ENCODE measurements at places on chromosomes 3 and 15.

GRCh38 chr3:127286571-127287140, 1.2 kb downstream of the PRR20G start:
- no peak for DNase-seq

GRCh38 chr15:70053001-70053715, 44.6 kb downstream of the TLE3 start:
- DNase-seq = no peak

DNA sequence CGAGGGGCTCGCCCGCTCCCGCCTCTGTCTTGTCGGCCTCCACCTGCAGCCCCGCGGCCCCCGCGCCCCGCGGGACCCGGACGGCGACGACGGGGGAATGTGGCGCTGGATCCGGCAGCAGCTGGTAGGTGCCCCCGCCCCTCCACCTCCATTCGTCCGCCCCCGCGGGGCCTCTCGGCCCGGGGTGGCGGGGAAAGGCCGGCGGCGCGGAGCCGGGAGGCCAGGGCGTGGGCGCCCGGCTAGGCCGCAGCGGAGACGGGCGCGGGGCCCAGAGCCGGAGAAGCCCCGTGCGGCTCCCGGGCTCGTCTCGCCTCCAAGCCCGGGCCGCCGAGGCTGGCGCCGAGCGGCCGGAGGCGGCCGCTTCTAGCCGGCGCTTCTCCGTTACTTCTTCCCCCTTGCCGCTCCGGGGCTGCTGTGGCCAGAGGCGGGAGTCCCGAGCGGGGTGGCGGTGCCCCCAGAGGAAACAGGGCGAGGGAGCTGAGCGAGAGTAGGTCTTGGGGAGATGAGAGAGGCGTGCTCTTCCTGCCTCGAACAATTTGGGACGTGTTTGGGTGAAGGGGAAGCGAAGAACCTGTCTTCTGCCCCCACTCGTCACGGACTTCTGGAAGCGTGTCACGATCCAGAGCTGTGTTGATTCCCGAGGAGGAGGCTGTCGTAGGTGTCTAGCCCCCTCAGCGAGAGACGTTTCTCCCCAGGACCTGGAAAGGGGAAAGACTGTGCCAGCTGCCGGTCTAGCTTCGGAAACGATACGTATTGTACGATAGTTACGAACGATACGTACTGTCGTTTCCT, 555 bp downstream of the ATP11B start:
- no peak for DNase-seq

DNA sequence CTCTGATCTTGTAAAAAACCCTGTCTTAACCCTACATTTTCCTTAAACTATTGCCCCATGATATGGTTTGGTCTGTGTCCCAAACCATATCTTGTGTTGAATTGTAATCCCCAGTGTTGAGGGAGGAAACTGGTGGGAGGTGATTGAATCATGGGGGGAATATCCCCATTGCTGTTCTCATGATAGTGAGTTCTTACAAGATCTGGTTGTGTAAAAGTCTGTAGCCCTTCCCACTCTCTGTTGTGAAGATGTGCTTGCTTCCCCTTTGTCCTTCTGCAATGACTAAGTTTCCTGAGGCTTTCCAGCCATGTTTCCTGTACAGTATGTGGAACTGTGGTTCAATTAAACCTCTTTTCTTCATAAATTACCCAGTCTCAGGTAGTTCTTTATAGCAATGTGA, 881.4 kb downstream of the DIPK2A start:
- no peak for DNase-seq

- no peak for DNase-seq
These were observed 9.8 kb downstream of the GMPS start for GRCh38 chr3:155880286-155880685.

DNA sequence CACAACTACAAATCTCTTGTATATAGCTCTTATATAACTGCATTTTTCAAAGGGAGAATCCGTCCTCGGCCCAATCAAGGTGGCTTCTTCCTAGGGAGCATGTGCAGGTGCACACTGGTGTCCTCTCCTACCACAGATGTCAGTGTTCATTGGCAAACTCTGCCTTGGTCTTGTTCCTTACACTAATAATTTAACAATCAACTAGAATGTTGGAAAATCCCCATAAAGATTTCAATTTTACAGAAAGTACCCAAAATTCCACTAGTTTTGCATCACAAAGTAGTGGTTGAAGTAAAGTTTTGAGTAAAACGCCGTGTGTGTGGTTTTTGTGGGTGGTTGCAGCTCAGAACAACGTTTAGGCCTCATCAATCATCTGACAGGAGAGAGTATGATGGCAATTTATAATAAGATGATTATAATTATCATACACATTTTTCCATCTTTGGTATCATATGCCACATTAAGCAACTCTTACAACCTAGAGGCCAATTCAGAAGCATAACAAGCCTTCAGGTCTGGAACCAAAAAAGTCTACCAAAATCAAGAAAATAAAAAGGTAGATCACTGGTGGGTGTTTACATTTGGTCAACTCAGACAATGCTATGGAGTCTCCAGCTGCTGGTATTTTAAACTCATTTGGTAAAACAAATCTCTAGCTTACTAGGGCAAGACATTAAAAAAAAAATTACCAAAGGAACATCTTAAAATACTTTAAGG, 128.9 kb upstream of the BHLHE40 start:
- no peak for DNase-seq

GRCh38 chr15:98794748-98795147, 146.4 kb downstream of the IGF1R start:
- no peak for DNase-seq

DNA sequence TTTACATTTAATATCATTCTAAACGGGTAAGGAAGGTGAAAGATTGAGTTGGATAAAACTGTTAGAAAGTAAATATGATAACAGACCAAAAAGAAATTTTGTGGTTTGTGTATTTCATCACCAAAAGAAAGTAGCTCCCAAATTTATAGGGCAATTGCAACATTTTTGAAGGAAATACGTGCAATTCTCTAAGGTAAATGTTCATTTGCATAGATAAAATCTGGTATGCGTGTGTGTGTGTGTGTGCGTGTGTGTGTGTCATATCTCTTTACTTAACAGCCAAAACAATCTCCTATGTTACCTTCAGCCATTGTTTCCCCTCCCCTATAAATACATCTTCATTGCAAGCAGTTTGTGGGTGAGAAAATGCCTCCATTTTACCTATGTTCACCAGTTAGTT, 208.4 kb downstream of the TNIK start:
- DNase-seq = no peak

- DNase-seq = no peak
These were observed 16.4 kb downstream of the PRR23E start for GRCh38 chr3:127209155-127209839.

- no peak for DNase-seq
These were observed 7.2 kb downstream of the COX17 start for GRCh38 chr3:119669906-119670570.

DNA sequence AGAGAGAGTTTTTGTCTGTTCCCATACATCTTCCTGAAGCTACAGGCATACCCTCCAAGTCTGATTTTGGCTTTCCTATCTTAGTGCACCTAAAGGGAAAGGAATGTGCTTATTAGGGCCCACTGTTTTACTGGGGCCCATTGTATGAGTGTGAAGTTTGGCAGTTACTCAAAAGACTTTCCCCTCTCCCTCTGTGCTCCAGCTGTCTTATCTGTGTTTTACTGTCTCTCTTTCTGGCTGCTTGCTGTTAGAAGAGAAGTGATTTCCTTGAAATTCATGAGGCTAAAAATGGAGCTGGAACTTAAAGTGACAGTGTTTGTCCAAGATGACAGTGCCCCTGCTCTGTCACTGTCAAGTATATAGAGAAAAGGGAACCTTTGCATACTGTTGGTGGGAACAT, 436.2 kb downstream of the OCA2 start:
- no peak for DNase-seq

GRCh38 chr15:40240619-40241221, 1.9 kb downstream of the PAK6 start:
- DNase-seq = no peak

DNA sequence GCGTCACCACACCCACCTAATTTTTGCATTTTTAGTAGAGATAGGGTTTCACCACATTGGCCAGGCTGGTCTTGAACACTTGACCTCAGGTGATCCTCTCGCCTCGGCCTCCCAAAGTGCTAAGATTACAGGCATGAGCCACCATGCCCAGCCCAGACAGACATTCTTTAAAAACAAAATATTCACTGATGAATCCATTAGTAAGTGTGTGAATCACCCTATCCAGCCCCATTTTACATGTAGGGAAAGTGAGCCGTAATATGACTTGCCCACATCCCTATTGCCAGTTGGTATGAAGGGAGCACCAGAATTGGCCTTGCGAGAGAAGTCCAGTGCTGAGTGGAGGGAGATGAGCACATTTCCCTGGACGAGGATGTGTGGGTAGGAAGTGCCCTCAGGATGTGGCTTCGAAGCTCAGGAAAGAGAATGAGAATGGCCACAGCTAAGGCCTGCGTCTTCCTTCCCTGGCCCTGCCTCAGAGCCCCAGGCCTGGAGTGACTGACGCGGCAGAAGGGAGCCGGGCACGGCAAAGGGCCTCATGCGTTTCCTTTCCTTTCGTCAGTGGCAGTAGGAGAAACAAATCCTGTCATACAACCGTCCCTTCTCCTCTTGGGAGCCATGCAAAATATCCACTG, 28.3 kb upstream of the ETV5 start:
- DNase-seq = no peak

- no peak for DNase-seq
These were observed 227.2 kb upstream of the ICE2 start for GRCh38 chr15:60706145-60706544.

DNA sequence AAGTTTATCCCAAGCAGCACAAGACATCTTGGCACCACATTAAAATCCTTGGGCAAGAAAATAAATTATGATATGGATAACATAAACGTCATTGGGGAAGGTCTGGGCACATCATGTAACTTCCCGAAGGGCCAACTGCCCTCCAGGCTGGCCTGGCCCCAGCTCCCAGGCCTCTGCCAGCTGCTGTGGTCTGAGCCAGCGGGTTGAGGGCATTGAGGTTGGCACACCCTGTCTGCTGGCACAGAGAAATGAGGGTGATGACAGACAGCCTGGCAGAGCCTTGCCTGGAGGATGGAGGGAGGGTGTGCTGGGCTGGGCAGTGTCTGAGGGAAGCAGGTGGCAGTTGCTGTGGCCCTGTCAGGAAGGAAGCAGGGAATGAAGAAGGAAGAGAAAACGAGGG, 3.3 kb upstream of the RBSN start:
- peak; percentile 42 for DNase-seq

DNA sequence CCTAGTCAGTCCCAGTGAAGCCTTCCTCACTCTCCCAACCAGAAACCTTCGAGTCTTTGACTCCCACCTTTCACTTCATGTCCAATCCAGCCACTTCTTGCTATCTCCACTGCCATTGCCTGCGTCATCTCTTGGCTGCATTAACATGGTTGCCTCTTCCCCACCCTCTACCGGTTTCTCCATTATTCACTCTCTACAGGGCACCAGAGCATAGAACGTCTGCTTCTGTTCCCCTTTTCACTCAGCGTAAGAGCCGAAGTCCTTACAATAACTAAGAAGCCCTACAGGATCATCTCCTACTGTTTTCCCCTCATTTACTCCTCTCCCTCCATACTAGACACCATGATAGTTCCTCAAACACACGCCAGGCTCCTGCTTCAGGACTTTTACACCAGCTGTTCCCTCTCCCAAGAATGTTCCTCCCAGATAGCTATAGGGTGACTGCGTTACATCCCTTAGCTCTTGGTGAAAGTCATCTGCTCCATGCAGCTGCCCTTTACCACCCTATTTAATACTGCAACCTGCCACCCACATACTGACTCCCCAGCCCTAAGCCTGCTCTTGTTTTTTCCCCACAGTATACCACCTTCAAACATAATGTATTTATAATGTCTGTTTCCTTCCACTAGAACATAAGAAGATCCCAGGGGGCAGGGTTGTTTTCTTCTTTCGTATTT, 30.9 kb downstream of the RCN2 start:
- DNase-seq = no peak

DNA sequence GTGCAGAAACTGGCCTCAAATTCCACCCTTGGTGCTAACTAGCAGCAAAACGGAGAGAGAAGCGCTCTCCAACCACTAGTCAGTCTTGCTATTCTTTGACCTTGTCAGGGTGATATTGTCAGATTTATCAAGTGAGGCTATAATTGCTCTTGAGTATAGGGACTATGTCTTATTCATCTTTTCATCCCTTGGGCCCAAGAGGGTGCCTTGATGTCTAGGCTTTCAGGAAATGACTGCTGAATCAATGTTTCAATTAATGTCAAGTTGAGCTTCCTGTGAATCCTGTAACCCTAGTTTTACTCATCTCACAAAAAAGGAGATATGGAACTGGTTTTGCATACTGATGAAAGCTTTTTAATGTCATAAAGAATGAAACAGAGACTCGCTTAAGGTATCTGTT, 701.3 kb downstream of the EDEM1 start:
- DNase-seq = no peak

GRCh38 chr15:45495588-45495987, 27.0 kb downstream of the SLC30A4 start:
- no peak for DNase-seq

DNA sequence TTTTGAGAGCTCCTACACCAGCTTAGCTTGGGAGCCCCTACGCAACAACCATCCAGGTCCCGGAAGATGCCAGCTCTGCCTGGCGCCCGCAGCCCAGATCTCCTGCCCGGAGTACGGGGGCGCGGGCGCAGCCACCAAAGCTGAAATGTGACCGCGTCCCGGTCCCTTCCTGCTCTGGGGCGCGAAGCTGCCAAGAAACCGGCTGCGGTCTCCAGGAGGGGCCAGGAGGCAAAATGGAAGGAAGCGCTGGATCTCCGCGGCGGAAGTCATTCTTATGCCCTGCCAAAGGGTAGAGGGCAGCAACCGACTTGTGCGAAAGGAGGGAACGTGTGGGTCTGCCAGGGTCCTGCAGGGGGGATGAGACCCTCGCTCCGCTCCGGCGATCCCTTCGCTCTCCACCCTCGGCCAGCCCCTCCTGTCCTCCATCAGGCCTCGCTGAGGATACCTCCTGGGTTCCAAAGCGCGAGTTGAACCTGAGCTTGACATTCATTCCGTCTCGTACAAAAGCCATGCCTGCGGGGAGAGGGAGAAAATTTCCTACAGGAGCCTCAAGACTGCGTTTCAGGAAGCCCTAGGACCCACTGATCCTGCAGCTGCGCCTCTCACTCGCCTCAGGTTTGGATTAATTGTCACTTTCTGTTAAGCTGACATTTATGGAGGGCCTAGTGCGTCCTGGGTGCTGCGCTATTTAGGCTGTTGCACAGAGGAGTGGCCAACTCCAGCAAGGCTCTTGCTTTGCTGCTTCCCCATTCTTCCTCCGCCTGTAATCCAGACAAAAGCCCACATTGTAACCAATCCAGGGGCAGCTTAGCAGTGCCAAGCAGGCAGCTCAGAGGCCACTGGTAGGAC, 98.3 kb upstream of the VGLL3 start:
- no peak for DNase-seq

DNA sequence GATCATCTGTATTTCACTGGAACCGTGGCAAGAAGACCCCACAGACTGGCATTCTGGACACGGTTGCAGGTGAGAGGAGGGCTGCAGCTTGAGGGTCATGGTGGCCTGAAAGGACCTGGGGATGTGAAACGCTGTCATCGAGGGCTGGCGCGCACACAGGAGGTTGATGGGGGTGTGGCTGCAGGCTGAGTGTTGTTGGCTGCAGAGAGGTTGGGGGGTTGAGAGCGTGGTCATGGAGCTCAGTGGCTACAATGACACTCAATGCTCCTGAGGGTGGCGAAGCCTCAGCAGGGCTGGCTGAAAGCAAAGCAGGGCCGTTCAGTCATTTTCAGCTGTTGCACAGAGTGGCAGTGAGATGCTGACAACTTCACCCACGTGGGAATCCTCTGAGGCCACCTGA, 21.0 kb downstream of the CPN2 start:
- no peak for DNase-seq

Measured in NCI-H446 treated with DMSO at 0.1 percent for 48 hours (cell line).